Activated CD4-positive, alpha-beta T cell treated with anti-CD3 and anti-CD28 coated beads, Interleukin-2, amount 50 U/mL, for 48 hours (primary cell): ENCODE measurements at places on chromosomes 12 and 14.

- no peak for DNase-seq
Observed at GRCh38 chr12:54164387-54165145, 24.2 kb downstream of the SMUG1 start.

DNA sequence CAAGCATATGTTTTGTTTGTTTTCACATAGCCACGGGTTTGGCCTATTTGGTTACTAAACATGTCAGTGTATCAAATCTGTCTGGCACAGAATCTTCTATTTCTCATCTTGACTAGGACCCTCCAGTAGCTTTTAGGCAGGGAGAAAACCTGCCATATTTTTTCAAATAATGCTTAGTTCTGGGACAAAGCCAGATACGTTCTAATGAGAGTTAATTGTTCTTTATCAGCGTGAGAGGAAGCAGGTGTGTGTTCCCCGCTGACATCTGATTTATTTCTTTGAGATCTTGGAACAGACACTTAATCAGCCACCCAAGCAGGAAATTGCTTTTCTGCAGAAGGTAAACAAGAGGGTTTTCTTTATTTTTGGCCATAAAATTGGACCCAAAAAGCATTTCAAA, 54.8 kb downstream of the GOLGA5 start:
- no peak for DNase-seq

GRCh38 chr12:116639765-116640164, 80.6 kb downstream of the MAP1LC3B2 start:
- no peak for DNase-seq

DNA sequence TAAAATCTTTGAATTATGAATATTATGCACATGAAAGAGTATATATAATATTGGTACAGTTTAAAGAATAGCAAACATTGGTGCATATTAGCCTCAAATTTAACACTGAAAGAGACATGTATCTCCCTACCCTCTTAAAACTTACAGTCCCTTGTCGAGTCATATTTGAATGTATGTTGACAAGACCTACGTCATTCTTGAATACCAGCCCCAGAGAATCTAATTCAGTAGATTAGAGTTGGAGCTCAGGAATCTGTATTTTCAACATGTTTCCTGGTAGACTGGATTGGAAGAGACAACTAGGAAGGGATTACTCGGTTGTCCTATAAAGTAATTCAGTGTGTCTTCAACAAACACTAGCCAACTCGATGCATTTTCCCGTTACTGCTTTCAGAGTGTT, 104.8 kb downstream of the PDE3A start:
- DNase-seq: no peak

GRCh38 chr12:13230500-13230899, 34.0 kb downstream of the EMP1 start:
- no peak for DNase-seq

- no peak for DNase-seq
Observed at GRCh38 chr14:32762886-32763285, 175.8 kb upstream of the NPAS3 start.

DNA sequence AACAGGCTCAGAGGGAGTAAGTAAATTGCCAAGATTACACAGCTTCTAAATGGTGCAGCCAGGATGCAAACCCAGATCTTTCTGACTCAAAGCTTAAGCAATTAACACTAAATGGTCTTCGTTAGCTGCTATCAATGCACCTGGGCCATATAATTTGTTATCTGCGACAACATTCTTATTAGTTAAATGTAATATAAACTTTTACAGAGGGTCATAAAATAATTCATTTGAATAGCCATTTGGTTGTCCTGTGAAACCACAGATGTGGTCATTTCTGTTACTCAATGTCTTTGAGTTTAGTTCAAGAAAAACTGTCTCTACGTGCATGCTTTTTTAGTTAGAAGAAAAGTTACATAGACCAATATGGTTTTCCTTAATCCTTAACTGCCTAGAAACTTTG, 22.1 kb upstream of the NAP1L1 start:
- DNase-seq: no peak

GRCh38 chr12:46133751-46134150, 135.1 kb downstream of the SLC38A1 start:
- no peak for DNase-seq
